ENCODE measurements at places on chromosomes 1 and 21. TPM values are rescaled to one million over a fixed set of nuclear protein-coding genes. Genes with fewer than 3 reads are reported as not detected.

TCHHL1 gene
- not detected for total RNA-seq

JAM2 gene
- not detected for total RNA-seq

NIT1 gene
- 28.2 TPM for total RNA-seq

SUSD4 gene
- total RNA-seq, result 2.8 TPM

LDLRAD1 gene
- total RNA-seq, result not detected

All from CD4-positive, CD25-positive, alpha-beta regulatory T cell (primary cell).